ENCODE measurements at places on chromosomes 4 and X. TPM values are rescaled to one million over a fixed set of nuclear protein-coding genes. Genes with fewer than 3 reads are reported as not detected.

Gene GUCY1A1
- polyA plus RNA-seq, result 94.2 TPM

Gene UGT2B15
- polyA plus RNA-seq, result 0.06 TPM

Gene HTRA3
- polyA plus RNA-seq, result 10.7 TPM

Gene ADAMTS3
- polyA plus RNA-seq, result 9.6 TPM

Gene FAM47E
- 9.6 TPM for polyA plus RNA-seq

Gene SPANXN3
- polyA plus RNA-seq, result not detected

Gene PORCN
- polyA plus RNA-seq, result 7.8 TPM

Gene FAM53A
- polyA plus RNA-seq, result 2.3 TPM

Gene CDX4
- polyA plus RNA-seq, result not detected

Gene COL4A5
- polyA plus RNA-seq, result 152 TPM

Gene TSPAN7
- 52.6 TPM for polyA plus RNA-seq

Gene GPC3
- polyA plus RNA-seq, result 1,238 TPM

Gene CTAG1B
- polyA plus RNA-seq, result not detected

Gene RHOXF1
- polyA plus RNA-seq, result 1.1 TPM

Gene CYTL1
- 11.6 TPM for polyA plus RNA-seq

Gene PDE5A
- polyA plus RNA-seq, result 54.4 TPM

Gene DUSP9
- 47.5 TPM for polyA plus RNA-seq

Gene OCIAD1
- polyA plus RNA-seq, result 318 TPM

Gene MAGEA11
- polyA plus RNA-seq, result not detected

Gene HTR2C
- 0.72 TPM for polyA plus RNA-seq

Gene ENOX2
- 18.5 TPM for polyA plus RNA-seq

Gene HAUS7
- polyA plus RNA-seq, result 34.0 TPM

Gene FGFBP2
- polyA plus RNA-seq, result 0.15 TPM

Gene VEGFD
- polyA plus RNA-seq, result 0.58 TPM

Data from right renal pelvis (tissue), 4 donors.